ENCODE measurements at places on chromosomes 6 and 20.
A peak's percentile ranks its signal among the peaks of the same experiment; 100 is the strongest.

- no peak for DNase-seq
Observed at GRCh38 chr6:165200178-165200577, 109.2 kb downstream of the C6orf118 start.

- DNase-seq = peak; percentile 97
Observed at GRCh38 chr6:73713426-73714147, 17.6 kb downstream of the CD109 start.

DNA sequence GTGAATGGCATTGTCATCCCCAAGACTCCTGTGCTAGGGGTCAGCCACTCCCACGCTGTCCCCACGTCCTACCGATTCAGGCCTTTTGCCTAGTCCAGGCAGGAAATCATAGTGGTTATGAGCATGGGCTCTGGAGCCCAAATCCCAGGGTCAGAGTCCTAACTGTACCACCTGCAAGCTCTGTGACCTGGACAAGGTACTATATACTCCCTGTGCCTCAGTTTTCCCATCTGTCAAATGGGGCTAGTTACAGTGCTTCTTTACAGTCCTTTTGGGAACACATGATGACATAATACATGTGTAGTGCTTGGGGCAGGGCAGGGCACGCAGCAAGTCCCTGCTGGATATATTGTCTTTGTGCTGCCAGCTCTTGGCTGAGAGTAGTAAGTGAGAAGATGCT, 27.2 kb downstream of the EFCAB8 start:
- no peak for DNase-seq

DNA sequence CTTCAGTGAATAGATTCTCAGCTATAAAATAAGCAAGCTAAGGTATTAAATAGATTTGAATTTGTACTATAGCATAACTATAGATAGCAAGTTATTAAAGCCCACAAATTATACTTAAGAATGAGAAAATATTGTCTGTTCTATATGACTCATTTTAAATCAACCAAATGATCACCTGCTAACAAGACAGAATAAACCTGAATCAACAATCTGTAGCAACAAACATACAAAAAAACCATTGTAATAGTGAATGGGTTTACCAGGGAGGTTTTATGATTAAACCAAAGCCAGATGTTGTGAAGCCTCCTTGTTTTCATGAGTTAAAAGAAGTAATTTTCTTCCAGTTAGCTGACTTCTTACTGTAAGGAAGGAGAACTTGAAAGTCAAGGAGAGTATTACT, 71.9 kb upstream of the HTR1B start:
- no peak for DNase-seq

DNA sequence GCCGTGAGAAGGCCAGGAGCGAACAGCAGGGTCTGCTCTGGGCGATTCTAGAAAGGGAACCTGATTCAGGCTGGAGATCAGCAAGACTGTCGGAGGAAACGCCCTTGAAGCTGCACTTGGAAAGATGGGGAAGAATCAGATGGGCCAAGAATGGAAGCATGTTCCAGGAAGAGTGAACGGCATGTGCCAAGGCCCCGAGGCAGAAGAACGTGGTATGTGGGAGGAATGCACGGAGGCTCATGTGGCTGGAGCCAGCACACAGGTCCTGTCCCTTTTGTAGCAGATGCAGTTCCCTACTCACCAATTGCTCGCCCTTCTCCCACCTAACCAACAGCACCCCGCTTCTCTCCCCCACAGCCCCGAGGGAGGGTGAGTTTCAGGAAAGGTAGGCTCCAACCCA, 180.6 kb downstream of the TFAP2C start:
- no peak for DNase-seq

DNA sequence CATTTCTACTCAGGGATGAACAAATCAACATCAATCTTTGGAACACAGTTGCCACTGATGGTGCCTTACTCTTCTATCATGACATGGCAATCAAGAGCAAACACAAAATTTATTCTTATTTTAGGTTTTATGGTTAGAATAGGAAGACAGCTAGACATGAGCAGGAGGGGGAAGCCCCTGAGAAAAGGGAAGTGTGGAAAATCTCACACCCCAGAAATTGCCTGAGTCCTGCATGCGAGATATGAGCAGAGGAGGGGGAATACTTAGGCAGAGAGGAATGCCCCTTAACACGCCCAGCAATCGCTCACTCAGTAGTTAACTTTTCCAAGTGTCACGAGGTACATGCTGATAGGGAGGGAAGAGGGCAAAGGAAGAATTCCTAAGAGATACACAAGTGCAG, 79.3 kb downstream of the PLG start:
- DNase-seq = no peak

- no peak for DNase-seq
Observed at GRCh38 chr6:45626087-45626891, 248.6 kb upstream of the SUPT3H start.

DNA sequence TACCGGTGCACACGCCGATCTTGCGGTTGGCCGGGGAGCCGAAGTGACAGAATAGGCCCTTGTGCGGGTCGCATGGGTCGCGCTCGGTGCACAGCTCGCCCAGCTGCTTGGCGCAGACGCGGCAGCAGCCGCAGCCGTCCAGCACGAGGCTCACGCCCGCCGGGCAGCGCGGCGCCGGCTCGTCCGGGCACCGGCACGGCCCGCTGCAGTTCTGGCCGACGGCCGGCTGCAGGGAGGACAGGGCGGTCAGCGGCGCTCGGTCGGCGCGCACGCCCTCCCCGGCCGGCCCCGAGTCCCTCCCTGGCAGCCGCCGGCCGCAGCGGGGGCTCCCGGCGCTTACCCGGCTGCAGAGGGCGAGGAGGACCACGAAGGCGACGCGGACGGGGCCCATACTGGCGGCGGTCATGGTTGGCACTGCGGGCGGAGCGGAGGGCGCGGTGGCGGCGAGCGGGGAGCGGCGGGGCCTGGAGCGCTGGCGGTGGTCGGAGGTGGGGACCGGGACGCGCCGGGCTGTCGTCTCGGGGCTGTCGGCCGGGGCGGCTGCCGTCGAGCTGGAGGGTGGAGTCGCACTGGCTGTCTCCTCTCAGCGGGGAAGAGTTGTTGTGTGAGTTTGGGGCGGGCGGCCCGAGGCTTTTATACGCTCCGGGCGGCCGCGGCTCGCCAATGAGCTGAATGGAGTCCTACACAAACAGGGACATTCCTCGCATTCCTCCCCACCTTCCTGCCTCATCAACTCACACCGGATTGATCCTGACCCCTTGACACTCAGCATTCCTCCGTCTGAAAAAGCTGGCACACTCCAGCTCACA, at the start of gene CCN2:
Gene CCN2 (minus strand): TSS at position 606 of the 809 bp plus-strand sequence. CDS start 200 bp downstream, at position 406.
- peak; percentile 100 for DNase-seq

GRCh38 chr6:121984956-121985355, 414.5 kb upstream of the HSF2 start:
- no peak for DNase-seq

DNA sequence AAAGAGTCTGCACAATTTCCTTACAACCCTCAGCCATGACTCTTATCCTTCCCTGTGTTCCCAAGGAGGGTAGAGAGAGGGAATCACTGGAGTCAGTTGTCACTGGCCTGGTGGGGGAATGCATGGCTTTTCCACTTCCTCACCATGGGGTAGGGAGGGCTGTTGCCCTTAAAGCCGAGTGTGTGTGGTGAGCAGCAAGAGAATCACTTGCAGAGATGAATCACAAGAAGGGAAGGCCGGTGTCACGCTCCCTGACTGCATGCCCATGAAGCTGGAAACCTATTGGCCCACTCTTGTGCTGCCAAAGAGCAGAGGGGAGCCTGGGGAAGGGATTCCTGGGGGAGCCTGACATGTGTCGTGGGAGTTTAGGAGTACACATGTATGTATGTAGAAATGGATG, 18.1 kb upstream of the BMP6 start:
- no peak for DNase-seq

- no peak for DNase-seq
Observed at GRCh38 chr6:167737205-167737830, 89.4 kb upstream of the AFDN start.

DNA sequence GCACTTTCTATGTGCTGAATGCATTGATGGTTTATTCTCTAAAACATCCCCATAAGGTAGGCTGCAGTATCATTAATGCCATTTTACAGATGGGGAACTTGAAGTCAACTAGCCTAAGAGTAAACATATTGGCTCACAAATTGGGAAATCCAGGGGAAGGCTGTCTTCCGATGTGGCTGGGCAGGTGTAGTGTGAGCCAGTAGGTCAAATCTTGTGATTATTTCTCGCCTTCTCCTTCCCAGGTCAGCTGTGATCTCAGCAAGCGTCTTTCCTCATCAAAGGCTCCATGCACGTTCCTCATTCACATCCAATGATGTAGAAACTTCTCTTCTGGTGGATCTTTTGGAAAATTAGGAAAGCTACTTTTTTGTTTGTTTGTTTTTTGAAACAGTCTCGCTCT, 94.1 kb upstream of the SHLD1 start:
- DNase-seq = no peak

DNA sequence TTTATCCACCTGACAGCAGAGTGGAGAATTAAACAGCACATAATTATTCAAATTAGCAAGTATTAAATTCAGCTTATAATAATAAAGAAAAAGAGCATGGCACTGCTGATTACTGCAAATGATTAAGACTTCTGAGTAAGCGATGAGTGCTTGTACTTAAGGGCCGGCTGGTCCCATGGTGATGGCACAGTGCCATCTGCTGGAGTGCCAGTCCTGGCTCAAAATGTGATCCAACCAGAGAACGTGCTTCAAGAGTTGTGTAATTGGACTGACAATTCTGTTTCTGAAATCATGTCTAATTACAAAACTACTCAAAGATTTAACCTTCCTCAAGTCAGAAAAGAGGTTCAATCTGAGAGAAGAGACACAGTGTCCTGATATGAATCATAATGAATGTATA, 181.6 kb upstream of the RGS17 start:
- peak; percentile 76 for DNase-seq

- peak; percentile 77 for DNase-seq
Observed at GRCh38 chr6:30747300-30747687, 2.9 kb upstream of the IER3 start.

- no peak for DNase-seq
Observed at GRCh38 chr20:13006825-13007224, 1.9 kb upstream of the SPTLC3 start.

DNA sequence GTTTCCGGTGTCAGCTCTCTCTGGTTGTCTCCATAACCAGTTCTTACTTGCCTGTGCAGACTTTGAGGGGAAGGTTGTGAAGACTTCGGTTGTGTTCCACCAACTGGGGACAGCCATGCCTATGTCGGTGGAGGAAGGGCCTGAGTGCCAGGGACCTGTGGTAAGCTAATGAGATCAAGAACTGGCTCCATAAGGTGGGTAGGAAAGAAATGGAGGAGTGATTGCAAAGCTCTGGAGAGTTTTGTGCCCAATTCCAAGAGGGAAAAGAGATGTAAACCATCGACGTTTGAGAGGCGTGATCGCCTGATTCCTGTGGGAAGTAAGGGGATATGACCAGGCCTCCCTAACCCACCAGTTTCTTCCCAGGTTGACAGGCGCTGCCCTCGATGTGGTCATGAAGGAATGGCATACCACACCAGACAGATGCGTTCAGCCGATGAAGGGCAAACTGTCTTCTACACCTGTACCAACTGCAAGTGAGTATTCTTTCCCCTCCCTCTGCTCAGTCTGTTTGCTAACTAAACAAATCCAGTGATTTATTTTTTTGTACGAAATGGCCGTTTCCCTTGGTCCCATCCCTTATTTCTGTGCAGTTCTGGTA, 893 bp downstream of the POLR1H start:
- DNase-seq = no peak

DNA sequence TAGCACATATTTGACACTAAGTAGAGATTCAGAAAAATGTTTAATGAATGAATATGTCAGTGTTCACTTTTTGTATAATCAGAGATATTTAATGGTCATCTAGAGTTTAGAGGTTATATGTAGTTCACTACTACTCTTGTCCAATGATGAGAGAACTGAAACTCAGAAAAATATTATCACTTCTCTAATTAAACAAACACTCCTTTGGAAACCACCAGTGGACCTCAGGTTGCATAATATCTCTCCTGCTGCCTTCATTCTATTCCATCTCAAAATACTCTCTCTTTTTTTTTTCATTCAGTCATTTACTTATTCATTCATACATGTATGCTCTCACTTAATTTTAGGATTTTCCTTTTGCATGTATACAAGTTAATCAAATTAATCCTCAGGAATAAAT, 423.1 kb upstream of the RNF217 start:
- no peak for DNase-seq

- DNase-seq = no peak
Observed at GRCh38 chr20:10541668-10542411, 106.7 kb downstream of the SLX4IP start.

- DNase-seq = no peak
Observed at GRCh38 chr20:34179637-34180360, 61.4 kb upstream of the ASIP start.

DNA sequence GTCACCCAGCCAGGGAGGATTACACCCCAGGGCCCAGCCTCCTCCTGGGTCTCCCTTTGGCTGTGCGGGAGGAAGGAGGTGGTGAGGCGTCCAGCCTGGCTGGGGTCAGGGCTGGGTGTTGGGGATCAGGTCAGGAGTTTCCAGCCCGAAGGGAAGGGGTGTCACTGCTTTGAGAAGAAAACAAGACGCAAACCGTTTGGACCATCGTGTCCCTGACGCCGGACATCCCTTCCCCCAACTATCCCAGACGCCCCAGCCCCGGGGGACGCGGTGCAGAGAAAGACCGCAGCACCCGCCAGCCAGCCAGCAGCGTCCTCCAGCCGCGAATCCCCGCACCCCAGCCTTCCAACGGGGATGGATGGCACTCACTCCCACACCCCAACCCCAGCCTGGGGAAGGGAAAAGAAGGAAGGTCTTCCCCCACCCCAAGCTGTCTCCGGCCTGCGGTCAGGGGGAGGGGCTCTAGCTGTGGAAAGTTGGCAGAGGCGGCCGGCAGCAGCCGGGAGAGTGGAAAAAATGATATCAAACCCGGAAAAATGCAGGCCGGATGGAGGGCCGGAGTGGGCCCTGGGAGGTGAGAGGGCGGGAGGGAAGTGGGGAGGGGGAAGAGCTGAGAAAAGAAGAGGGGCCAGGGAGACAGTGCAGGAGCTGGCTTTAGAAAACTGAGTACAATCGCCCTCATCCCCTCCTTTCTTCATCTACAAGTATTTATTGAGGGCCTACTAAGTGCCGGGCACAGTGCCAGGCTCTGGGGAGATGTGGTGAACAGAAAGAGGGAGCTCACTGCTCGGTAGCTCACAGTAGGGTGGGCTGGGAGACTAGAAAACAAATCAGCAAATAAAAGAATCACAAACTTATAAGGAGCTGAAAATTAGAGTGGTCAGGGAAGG, 10.6 kb downstream of the REM1 start:
- DNase-seq = peak; percentile 70

GRCh38 chr6:168871642-168872315, 381.9 kb downstream of the THBS2 start:
- DNase-seq = no peak

GRCh38 chr6:22098601-22099031, 198.2 kb downstream of the PRL start:
- DNase-seq = peak; percentile 46

- DNase-seq = no peak
Observed at GRCh38 chr6:42947950-42948349, 12.6 kb upstream of the GNMT start.

GRCh38 chr6:125155344-125155743, 1.8 kb downstream of the TPD52L1 start:
- no peak for DNase-seq

DNA sequence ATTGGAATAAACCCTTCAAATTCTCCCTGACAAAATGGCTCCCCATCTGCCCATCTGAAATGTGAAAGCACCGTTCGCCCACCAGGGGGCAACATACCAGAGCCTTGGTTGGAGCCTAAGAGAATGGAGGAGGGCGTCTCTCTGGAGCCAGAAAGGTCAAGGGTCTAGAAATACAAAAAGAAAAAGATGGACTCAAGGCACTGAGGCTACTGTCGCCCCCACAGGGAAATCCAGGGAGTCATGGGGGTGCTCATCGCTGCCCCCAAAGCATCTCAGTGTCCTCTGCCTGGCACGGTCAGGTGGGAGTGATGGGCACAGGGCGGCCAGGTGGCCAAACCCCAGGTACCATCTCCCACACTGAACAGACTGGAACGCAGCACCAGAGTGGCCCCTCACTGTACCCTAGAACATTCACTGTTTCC, 136.3 kb downstream of the ZMYND8 start:
- peak; percentile 74 for DNase-seq
